ENCODE measurements at places on chromosomes 1 and 21.
A peak's percentile ranks its signal among the peaks of the same experiment; 100 is the strongest.

DNA sequence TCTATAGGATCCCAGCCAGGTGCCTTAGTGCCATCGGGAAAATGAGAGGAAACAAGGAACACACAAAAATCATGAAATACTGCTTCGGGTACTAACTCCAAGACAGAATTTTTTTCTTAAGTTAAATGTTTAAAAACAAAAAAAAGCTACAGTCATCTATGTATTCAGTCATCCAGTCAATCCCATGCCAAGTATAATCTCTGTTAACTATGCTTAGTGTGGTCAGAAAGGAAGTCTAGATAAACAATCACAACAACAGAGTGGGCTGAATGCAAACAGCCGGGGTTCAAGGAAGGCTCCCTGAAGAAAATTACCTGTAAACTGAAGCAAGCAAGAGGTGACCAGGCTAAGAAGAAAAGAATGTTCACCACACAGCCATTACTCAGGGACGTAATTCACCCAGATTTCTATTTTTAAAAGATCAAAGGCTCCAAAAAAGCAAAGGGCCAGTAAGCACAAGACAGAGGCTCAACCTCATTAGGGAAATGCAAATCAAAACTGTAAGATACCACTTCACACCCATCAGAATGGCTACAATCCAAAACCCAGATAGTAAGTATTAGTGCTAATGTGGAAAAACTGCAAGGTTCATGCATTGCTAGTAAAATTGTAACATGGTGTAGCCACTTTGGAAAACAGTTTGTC, 53.0 kb downstream of the RERE start:
- DNase-seq: peak; percentile 90

DNA sequence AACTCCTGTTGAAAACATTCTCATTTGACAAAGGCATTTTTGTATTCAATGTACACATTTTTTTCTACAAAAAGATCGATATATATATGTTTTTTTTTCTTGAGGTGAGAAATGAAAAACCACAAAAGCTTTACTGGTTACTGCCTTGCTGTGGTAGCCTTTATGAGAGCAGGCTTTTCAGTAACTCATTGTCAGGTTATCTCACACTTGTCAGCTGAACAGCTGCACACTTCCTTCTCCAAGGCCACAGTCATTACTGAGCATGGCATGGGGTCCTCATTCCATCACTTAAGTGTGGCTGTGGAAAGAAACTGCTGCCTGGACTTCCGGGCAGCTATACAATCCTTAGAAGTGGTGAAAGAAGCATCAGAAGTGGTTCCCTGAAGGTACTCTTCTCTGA, 169.3 kb upstream of the ZP4 start:
- no peak for DNase-seq

DNA sequence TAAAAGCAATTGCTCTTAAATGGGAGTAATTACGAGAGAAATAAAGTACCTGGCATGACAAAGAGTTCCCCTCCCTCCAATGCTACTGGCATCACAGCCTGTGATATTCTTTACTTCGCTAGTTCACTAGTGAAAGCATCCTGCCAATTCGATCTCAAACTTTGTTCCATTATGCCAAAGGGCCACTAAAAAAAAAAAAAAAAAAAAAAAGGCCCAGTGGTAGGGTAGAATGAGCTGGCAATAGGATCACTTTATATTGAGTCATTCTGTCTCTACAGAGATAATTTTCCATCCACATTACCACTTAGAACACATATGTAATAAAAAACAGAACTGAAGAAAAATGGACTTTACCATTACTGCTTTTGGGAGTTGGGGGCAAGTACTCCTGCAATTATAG, 11.2 kb downstream of the PUM1 start:
- no peak for DNase-seq

DNA sequence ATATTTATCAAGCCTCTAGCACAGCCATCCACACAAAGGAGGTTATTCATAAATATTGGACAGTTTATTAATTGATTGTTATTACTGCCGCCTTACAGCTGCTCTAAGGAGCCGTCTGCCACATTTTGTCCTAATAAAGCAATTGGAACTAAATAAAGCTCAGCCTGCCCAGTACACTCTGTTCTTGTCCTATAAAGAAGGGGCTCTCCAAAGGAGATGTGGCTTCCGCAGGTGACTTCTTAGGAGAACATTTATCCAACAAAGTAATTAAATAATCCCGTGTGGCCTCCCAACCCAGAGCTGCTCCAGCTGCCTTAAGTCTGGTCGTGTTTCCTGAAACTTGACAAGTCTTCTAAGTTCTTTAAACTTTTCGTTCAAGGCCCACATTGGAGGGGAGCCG, 497.7 kb downstream of the NPHP4 start:
- no peak for DNase-seq

- DNase-seq: no peak
These were observed 122.1 kb upstream of the KAZN start for GRCh38 chr1:14476170-14476955.

GRCh38 chr1:202073206-202073605, 49.5 kb upstream of the GPR37L1 start:
- DNase-seq: no peak

DNA sequence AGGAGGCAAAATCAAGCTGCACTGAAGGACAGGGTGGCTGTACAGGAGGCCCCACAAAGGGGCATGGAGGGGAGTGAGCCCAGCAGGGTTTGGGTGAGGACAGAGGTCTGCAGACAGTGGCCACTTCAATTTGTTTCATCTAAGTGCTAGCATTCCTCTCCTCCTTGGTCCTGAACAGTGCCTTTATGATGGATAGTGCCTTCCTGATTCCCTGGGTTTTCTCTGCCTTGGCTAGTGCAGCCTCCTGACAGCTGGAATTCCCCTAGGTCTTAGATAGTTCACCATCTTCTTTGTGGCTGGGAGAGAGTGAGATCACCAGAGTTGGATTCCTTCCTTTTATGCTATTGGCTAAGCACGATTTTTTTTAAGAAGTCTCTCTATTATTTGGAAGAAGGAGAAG, 3.8 kb upstream of the HPCAL4 start:
- DNase-seq: no peak

- DNase-seq: no peak
These were observed 43.6 kb downstream of the TBX15 start for GRCh38 chr1:118944546-118944945.

- DNase-seq: peak; percentile 62
These were observed 771 bp downstream of the EIF4G3 start for GRCh38 chr1:21175670-21176581.

DNA sequence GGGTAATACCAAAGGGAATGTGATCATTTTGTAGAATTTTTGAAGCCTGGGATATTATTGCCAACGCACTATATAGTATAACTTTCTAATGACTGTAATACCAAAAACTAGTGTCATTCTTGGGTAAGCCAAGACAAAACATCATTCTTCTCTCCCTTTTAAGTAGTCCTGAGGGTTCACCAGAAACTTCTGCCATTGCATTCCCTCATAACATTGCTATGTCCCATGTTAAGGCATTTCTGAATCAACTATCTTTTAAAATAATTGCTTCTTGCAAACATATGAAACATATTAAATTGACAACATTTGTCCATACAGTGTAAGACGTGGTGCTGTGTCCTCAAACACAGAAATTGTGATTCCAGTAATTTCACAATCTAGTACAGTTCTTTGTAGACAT, 29.9 kb upstream of the C1orf21 start:
- no peak for DNase-seq

- no peak for DNase-seq
These were observed 77.4 kb downstream of the SYT6 start for GRCh38 chr1:114076308-114076707.

- DNase-seq: no peak
These were observed 183.6 kb upstream of the RUNX1 start for GRCh38 chr21:35232545-35233176.

DNA sequence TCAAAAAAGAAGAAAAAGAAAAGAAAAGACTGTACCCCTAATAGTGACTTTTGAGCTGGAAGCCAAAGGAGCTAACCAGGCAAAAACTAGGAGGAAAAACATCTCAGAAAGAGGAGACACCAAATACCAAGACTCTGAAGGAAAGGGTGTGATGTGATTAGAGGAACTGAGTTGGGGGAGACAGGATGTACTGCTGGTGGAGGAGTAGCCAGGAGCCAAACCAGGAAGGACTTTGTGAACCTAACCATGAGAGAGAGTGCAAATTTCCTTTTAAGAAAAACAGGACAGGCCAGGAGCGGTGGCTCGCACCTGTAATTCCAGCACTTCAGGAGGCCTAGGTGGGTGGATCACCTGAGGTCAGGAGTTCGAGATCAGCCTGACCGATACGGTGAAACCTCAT, 4.1 kb upstream of the RBP7 start:
- no peak for DNase-seq

GRCh38 chr1:16338961-16339360, 13.3 kb downstream of the FBXO42 start:
- no peak for DNase-seq

- peak; percentile 56 for DNase-seq
These were observed 779 bp downstream of the SON start for GRCh38 chr21:33543505-33544129.

- no peak for DNase-seq
These were observed 206.9 kb downstream of the LMO4 start for GRCh38 chr1:87535551-87535950.

DNA sequence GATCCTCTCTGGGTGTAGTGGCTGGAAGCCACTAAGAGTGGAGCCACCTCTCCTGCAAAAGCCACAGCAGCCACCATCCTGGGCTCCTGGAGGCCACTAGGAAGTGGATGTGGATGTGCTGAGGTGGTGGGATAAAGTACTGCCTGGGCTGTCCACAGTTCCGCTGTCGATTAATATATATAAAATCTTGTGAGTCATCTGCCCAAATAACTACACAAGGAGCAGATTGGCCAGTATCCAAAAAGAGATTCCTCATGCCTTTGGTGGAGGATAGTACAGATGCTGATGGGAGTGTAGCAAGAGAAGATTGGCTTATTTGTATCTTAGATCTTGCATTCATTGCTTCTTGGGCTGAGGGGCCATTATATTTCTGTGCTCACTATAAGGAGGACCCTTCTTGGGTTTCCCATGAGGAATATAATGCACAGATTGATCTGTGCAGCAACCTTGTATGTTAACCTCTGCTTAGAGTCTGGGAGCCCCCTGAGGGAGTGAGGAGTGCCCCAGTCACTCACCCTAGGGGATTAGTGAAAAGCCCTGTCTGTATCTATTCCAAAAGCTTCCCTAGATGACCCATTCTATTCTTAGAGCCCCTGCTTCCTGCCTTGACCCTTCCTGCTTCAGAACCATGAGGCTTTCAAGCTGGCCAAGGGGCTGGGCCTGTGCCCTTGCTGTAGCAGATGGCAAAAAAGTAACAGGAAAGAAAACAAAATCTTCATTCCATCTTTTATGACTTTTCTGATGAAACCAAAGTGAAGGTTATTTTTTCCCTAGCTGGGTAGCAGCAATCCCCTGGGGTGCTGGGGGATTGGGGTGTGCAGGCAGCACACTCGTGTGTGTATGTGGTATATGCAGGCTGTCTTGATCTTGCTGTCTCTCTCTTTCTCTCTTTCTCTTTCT, 31.7 kb downstream of the RCSD1 start:
- DNase-seq: no peak

DNA sequence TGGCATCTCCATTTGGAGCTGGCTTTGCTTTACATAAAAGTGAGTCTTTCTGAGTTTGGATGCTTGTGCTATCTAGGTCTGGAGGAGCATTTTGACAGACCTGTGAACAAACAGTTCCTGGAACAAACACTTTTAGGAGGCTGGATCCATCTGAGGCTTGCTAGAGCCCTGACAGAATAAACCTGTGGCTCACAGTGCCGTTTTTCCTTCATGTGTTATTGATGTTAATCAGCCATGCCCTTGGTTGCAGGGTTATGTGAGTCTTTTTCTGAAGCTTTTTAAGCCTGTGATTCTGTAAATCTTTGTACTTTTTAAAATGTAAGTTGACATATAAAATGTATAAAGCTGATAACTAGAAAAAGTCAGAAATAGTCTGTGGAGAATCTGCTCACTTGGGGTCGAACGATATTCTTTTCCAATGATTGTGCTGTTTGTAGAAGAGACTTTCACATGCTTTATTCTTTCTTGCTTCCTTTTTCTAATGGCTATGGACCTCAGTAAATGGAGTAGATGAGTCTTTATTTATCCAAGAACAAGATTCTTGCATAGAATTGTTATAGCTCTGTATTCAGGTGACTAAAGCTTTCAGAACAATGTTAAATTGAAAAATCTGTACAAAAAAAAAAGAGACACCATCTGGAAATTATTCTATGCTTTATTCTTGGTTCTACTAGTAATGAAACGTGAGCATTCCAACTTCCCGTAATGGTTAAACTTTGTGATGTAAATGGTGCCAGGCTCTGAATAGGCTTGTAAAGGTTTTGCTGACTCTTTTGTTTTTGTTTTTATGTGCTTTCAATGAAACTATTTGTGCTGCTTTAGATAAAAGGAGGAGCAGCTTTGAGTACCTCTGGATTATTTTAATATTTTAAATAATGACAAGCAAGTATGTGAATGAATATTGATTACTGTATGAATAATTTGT, 53.7 kb downstream of the CACHD1 start:
- no peak for DNase-seq

- no peak for DNase-seq
These were observed 138.5 kb downstream of the CLIC6 start for GRCh38 chr21:34807146-34807880.

DNA sequence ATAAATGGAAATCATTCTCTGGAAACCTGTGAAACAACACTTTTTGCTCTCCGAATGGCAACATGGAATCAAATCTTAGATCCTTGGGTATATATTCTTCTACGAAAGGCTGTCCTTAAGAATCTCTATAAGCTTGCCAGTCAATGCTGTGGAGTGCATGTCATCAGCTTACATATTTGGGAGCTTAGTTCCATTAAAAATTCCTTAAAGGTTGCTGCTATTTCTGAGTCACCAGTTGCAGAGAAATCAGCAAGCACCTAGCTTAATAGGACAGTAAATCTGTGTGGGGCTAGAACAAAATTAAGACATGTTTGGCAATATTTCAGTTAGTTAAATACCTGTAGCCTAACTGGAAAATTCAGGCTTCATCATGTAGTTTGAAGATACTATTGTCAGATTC, 45.7 kb downstream of the PTGFR start:
- no peak for DNase-seq

DNA sequence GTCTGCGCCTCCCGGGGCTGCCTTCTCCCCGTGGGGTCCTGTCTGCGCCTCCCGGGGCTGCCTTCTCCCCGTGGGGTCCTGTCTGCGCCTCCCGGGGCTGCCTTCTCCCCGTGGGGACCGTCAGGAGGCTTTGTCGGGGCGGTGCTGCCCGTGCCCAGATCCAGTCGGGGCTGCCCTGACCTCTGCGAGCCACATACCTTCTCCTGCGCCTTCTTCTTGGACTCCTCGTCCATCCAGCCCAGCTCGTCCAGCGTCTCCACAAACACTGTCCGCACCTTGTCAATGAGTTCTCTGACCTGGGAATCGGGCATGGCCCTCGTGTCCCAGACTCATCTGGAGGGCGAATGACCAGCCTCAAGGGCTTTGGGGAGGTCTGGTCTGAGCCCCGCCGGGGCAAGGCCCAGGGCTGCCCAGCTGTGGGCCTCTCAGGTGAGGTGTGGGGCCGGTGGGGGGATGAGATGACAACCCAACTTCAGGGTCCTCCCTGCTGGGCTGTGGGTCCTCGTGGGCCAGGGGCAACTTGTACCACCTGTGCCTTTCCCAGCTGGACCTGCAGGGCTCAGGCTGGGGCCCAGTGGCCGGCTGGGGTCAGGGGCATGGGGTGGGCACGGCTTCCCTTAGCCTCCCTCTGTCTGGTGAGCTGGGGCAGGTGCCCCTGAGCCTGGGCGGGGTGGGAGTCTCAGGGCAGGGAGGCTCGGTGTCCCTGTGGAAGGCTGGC, 9.4 kb downstream of the PRXL2B start:
- DNase-seq: no peak

GRCh38 chr1:241738284-241739078, 86.4 kb downstream of the WDR64 start:
- no peak for DNase-seq

All from NAMALWA (cell line).